NAMALWA (cell line): ENCODE measurements at places on chromosomes 2 and 18.

- DNase-seq: peak; percentile 68
Observed at GRCh38 chr18:9482790-9483189, 7.5 kb downstream of the RALBP1 start.

- peak; percentile 51 for DNase-seq
Observed at GRCh38 chr18:56637176-56637575, 1.2 kb downstream of the TXNL1 start.

DNA sequence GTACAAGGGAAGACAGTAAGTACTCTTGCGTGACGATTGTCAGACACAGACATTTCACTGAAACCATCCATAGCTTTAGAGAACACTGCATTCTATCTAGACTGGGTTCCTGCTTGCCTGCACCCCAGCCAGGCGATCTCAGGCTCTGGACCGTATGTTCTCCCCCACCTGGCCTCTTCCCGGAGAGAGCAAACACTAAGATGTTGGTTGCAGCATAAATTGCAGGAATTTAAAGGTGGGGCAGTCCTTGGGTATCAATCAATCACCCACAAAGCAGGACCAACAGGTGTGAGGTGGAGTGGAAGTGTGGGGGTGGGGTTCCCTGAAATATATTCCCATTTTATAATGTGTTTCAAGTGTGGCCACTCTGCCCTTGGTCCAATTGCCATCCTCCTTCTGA lies 103.6 kb upstream of the TGFA start:
- DNase-seq: no peak

- no peak for DNase-seq
Observed at GRCh38 chr2:99389371-99389770, 52.2 kb downstream of the EIF5B start.

- DNase-seq: no peak
Observed at GRCh38 chr2:176078541-176079284, 5.0 kb downstream of the EVX2 start.

DNA sequence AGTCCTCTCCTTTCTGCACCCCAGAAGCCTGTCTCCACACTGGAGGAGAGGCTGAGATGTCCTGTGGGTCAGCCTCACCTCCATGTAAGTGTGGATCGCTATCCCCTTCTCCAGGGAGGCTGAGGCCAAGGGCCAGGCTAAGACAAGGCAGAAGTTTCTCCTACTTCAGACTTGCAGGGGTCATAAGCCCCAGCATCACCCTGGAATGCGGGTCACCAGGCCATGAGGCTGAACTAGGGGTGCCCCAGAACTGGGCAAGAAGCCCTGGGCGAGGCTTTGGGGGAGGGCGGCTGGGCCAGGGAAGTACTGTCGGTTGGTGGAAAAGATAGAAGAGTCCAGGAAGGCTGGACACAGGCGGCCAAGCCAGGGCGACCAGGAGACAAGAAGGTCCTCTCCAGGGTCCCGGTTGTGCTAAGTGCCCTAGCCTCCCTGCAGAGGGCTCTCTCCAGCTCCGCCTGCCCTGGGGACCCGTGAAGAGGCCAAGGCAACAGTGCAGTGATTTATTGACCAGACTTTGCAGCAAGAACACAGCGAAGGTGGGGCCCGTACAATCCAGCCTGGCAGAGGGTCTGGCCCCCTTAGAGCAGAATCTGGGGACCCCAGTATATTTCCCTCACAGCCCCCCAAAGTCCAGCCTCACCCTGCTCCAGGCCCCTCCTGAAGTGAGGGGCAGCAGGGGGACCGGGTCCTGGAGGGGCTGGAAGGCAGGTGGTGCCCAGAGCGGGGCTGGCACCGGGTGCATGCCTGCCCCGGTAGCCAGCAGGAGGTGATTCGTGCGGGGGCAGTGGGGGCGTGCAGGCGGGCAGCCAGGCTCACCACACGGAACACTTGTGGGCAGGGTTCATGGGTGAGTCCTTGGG lies 8.1 kb downstream of the ECEL1 start:
- DNase-seq: no peak

DNA sequence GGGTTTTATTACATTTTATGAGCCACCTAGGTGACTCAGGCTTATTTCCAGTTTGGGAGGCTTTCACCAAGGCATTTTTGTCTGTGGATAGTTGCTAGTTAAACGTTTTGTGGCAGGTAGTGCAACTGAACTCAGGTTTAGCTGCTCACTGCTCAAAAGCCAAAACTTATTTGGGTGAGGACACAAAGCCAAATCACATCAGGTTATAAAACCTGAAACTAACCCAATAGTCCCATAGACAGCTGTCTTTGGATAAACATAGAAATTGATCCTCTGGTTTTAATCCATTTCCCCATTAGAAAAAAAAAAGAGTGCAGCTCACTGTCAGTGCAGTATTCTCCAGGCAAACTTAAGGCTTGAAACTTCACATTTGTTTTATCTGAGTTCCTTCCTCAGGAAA lies 362.6 kb upstream of the TFPI start:
- DNase-seq: no peak

DNA sequence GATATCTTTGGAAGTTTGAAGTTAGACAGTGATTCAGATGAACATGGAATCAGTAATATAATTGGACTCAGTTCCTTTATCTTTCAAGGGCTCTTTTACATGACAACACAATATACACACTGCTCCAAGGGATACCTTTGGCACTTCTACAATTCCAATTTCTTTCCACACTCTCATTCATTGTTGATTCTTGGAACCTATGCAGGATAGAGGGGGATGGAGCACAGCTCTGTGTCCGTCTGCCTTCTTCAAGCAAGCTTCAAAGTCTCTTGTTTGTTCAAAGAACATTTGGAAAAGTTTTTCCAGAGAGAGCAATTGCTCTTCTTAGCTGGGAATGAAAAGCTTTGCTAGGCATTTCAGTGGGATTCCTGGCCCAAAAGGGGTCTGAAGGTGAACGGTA lies 276.2 kb upstream of the ZEB2 start:
- no peak for DNase-seq

DNA sequence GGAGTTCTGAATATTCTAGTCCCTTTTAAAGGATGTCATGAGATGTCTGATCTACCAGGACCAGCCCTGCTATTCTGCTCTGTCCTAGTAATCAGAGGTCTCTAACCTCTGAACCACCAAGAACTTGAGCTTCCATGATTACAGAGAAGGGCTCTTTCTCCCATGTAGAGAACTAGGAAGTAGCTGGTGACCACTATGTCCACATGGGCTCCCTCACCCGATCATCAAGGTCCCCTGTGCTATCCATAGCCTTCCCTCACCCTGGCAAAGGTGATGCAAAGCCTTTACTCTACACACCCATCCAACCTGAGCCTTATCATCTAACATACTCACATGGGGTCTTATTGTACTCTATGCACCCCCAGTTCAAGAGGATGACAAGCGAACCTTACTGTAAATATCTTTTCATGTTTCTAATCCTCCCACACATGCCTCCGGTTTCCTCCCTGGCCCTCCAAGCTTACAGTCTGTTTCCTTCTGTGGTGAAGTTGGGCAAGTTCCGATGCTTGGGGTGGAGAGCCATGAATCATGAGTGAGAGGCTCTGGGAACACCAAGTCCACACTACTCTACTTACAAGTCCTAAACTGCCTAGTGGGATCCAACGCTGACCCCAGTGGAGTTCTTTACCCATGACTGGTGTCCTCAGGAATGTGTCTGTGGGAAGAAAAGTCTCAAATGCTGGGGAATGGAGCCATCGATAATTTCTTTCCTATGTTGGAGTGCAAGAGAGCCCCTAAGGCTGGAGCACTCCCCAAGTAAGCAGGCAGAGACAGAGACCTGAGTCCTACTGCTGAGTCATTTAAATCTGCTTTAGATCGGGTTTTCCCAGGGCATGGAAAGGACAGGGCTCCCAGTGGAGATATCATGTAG lies 73.3 kb upstream of the KLF7 start:
- no peak for DNase-seq

DNA sequence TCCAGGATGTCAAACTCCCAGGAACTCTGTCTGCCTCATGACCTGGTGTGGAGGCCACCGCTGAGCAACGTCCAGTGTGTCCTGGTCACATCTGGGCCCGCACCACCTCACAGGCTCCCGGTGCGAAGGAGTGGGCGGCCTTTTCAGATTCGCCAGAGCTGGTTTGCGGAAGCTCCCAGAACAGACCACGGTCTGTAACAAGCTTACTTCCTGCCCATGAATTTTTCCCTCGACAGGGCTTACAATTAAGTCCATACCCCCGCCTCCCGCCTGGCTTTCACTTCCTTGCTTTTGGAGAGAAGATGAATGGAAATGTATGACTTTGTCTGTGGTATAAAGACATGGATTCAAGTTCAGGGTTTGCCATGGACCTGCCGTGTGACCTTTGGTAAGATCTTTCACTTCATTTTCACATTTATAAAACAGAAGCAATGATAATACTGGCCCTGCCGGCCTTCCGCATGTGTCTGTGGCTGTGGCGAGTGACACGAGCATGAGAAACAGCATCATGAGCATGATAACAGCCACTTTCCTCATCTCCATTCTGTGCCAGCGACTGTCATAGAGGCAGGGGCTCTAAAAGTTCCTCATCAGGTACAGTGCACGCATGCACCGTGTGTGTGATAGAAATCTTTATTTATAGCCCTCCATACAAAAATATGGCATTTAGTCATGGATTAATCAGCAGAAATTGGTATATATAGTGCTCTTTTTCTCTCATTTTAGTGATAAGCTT lies 31.0 kb upstream of the KCNF1 start:
- no peak for DNase-seq
